ENCODE measurements at places on chromosomes 6 and 20.

DNA sequence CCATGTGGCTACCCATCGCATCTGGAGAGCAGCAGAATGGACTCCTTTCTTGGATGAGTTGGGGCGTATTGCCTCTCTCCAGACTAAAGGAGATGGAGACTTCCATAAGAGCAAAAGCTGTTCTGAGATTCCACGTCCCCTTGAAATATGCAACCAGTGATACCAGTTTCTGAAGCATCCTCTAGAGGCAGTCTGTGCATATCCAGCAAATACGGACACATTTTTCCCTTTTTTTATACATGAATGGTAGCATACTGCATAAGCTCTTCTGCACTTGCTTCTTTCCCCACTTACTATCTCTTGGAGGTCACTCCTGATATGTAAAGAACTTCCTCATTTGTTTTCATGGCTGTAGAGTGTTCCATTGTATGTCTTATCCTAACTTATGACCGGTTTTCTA, 34.6 kb downstream of the TAF8 start:
- no peaks in the 10 kb centered on the region for H3K4me1 ChIP-seq
- H3K27me3 ChIP-seq, result no peaks in the 10 kb centered on the region
- H3K4me3 ChIP-seq, result no peak overlapping the region
- no peak overlapping the region for H3K27ac ChIP-seq
- H3K36me3 ChIP-seq, result peaks cover 35% of the 10 kb centered on the region

- H3K4me1 ChIP-seq, result no peaks in the 10 kb centered on the region
- no peaks in the 10 kb centered on the region for H3K36me3 ChIP-seq
- H3K4me3 ChIP-seq, result no peak overlapping the region
- DNase-seq, result no peak
Measured at GRCh38 chr6:153167907-153168306, 36.8 kb upstream of the RGS17 start.

- DNase-seq, result no peak
- H3K4me1 ChIP-seq, result peaks cover 21% of the 10 kb centered on the region
- H3K36me3 ChIP-seq, result no peaks in the 10 kb centered on the region
- no peak overlapping the region for H3K4me3 ChIP-seq
- no peak overlapping the region for H3K27ac ChIP-seq
Measured at GRCh38 chr6:37074053-37074827, 68.8 kb downstream of the FGD2 start.

- H3K4me3 ChIP-seq, result no peak overlapping the region
- no peak overlapping the region for H3K27ac ChIP-seq
- H3K36me3 ChIP-seq, result no peaks in the 10 kb centered on the region
- H3K4me1 ChIP-seq, result no peaks in the 10 kb centered on the region
- no peaks in the 10 kb centered on the region for H3K27me3 ChIP-seq
Measured at GRCh38 chr6:150745896-150746295, 119.6 kb upstream of the MTHFD1L start.

DNA sequence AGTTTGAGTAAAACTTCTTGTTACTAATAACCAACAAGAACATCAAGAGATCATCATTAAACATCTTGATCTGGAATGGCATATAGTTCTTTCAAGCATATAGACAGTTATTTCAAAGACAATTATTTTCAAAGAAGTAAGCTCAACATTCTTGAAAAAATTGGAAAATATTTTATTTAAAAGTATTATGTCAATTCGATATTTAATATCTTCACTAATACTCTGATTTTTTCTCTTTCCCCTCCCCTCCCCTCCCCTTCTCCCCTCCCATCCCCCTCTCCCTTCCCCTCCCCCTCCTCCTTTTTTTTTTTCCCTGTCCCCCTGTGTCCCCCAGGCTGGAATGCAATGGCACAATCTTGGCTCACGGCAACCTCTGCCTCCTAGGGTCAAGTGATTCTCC, 82.8 kb downstream of the SASH1 start:
- no peak overlapping the region for H3K4me3 ChIP-seq
- no peaks in the 10 kb centered on the region for H3K36me3 ChIP-seq
- peaks cover 6% of the 10 kb centered on the region for H3K27me3 ChIP-seq
- DNase-seq, result no peak
- no peak overlapping the region for H3K27ac ChIP-seq

DNA sequence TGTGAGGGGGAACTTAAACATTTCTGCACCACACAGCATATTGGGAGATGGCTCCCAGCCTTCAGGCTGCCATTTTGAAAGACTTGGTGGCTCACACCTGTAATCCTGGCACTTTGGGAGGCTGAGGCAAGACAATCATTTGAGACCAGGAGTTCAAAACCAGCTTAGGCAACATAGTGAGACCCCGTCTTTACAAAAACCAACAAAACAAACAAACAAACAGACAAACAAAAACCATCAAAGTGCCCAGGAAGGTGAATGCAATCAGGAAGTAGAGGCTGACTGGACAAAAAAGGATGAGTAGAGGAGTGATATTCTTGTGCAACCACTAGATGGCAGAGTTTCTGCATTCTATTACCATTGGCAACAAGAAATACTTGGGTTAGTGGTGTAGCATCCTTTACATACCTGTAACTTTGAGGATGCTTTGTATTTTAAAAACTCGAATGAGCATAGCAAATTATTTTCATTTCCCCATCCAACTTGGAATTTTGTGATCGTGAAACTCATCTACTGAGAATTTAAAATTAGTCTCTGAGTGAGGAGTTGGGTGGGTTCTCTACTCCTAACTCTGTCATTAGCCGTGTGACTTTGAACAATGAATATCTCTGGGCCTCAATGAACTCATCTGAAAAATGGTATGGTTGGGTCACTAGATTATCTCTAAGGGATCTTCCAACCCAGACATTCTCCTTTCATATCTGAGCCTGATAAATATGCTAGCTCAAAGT, 84.4 kb downstream of the CRYBG1 start:
- peaks cover 25% of the 10 kb centered on the region for H3K4me1 ChIP-seq
- H3K4me3 ChIP-seq, result no peak overlapping the region
- H3K27me3 ChIP-seq, result peaks cover 9% of the 10 kb centered on the region
- no peak overlapping the region for H3K27ac ChIP-seq
- DNase-seq, result peak; percentile 77

DNA sequence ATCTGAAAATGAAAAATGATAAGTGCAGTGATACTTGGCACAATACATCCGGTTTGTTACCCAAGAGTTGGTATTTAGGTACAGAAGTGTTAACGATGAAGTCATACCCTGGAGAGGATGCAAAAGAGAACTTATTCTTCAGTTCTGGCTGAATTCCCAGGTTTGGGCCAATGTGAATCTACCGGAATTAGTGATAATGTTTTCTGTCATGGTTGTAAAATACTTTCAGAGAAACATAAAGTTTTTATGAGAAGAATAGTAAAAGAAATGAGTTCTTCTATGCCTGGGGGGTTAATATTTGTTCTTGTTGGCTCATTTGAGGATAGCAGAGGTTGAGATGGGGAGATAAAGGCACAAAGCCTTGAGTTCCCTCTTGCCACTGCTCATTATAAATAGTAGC, 509.9 kb upstream of the POU3F2 start:
- no peaks in the 10 kb centered on the region for H3K27me3 ChIP-seq
- no peaks in the 10 kb centered on the region for H3K36me3 ChIP-seq
- no peaks in the 10 kb centered on the region for H3K4me1 ChIP-seq
- no peak overlapping the region for H3K27ac ChIP-seq
- H3K4me3 ChIP-seq, result no peak overlapping the region

DNA sequence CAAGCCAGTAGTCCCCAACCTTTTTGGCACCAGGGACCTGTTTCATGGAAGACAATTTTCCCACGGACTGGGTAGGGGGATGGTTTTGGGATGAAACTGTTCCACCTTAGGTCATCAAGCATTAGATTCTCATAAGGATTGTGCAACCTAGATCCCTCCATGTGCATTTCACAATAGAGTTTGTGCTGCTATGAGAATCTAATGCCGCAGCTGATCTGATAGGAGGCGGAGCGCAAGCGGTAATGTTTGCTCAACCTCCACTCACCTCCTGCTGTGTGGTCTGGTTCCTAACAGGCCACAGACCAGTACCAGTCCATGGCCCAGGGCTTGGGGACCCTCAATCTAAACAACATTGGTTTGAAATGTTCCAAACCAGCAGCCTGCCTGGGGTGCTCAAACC, 137.0 kb upstream of the STXBP5 start:
- no peak for DNase-seq
- H3K36me3 ChIP-seq, result no peaks in the 10 kb centered on the region
- H3K27ac ChIP-seq, result no peak overlapping the region
- no peaks in the 10 kb centered on the region for H3K27me3 ChIP-seq

GRCh38 chr20:11738852-11739251, 178.8 kb upstream of the BTBD3 start:
- no peaks in the 10 kb centered on the region for H3K27me3 ChIP-seq
- H3K4me3 ChIP-seq, result no peak overlapping the region
- H3K4me1 ChIP-seq, result no peaks in the 10 kb centered on the region
- no peak for DNase-seq
- no peaks in the 10 kb centered on the region for H3K36me3 ChIP-seq
- H3K27ac ChIP-seq, result no peak overlapping the region

- DNase-seq, result no peak
- H3K36me3 ChIP-seq, result no peaks in the 10 kb centered on the region
- H3K4me1 ChIP-seq, result peaks cover 80% of the 10 kb centered on the region
- no peaks in the 10 kb centered on the region for H3K27me3 ChIP-seq
- H3K27ac ChIP-seq, result peak overlapping the region; percentile 13
Measured at GRCh38 chr6:148382861-148383260, 40.2 kb downstream of the SASH1 start.

DNA sequence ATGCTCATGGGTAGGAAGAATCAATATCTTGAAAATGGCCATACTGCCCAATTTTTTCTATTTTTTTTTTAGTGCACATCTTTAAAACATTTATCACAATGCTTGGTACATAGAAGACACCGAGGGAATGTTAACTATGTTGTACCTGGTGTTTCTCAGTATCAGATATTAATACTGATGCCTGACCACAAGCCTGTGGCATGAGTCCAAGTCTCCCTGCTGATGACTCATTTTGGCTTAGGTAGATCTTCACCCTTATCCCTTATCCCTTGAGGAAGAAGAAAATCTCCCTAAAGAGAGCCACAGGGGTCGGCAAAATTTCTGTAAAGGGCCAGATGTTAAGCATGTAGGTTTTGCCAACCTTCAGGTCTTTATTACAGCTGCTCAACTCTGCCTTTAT, 14.5 kb downstream of the CD109 start:
- DNase-seq, result no peak
- H3K27me3 ChIP-seq, result no peaks in the 10 kb centered on the region
- H3K36me3 ChIP-seq, result peaks cover 4% of the 10 kb centered on the region
- H3K27ac ChIP-seq, result no peak overlapping the region

- no peaks in the 10 kb centered on the region for H3K36me3 ChIP-seq
- H3K27me3 ChIP-seq, result no peaks in the 10 kb centered on the region
- peaks cover 19% of the 10 kb centered on the region for H3K4me1 ChIP-seq
- peak; percentile 24 for DNase-seq
Measured at GRCh38 chr6:44128020-44128917, 915 bp downstream of the TMEM63B start.

DNA sequence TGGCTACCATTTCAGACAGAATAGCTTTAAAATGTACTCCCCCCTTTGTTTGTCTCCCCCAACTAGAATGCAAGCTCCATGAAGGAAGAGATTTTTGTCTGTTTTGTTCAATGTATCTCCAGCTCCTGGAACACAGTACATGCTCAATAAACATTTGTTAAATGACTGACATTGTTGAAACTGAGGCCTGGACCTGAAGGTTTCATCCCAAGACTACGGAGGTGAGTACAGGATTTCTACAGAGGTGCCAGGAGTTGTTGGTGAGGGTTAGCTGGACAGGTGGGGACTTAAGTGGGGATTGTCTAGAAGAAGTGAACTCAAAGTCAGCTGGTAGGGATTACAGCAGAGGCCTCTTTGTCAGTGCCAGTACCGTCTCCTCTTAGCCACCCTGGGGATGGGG, 19.4 kb downstream of the VEGFA start:
- no peak overlapping the region for H3K4me3 ChIP-seq
- peaks cover 13% of the 10 kb centered on the region for H3K36me3 ChIP-seq
- peak overlapping the region; percentile 26 for H3K27ac ChIP-seq
- peaks cover 37% of the 10 kb centered on the region for H3K4me1 ChIP-seq

- H3K27me3 ChIP-seq, result no peaks in the 10 kb centered on the region
- no peak overlapping the region for H3K4me3 ChIP-seq
- H3K27ac ChIP-seq, result no peak overlapping the region
- no peaks in the 10 kb centered on the region for H3K36me3 ChIP-seq
- no peak for DNase-seq
Measured at GRCh38 chr6:157710604-157711003, 112.4 kb upstream of the SNX9 start.

GRCh38 chr6:50826803-50827202, 8.1 kb downstream of the TFAP2B start:
- no peak overlapping the region for H3K27ac ChIP-seq
- no peaks in the 10 kb centered on the region for H3K4me1 ChIP-seq
- H3K36me3 ChIP-seq, result no peaks in the 10 kb centered on the region
- peaks cover 92% of the 10 kb centered on the region for H3K27me3 ChIP-seq
- H3K4me3 ChIP-seq, result no peak overlapping the region

GRCh38 chr6:45648262-45648620, 270.5 kb upstream of the SUPT3H start:
- H3K4me1 ChIP-seq, result peaks cover 11% of the 10 kb centered on the region
- DNase-seq, result no peak
- H3K36me3 ChIP-seq, result no peaks in the 10 kb centered on the region
- peak overlapping the region; percentile 2 for H3K27ac ChIP-seq
- no peaks in the 10 kb centered on the region for H3K27me3 ChIP-seq
- no peak overlapping the region for H3K4me3 ChIP-seq

DNA sequence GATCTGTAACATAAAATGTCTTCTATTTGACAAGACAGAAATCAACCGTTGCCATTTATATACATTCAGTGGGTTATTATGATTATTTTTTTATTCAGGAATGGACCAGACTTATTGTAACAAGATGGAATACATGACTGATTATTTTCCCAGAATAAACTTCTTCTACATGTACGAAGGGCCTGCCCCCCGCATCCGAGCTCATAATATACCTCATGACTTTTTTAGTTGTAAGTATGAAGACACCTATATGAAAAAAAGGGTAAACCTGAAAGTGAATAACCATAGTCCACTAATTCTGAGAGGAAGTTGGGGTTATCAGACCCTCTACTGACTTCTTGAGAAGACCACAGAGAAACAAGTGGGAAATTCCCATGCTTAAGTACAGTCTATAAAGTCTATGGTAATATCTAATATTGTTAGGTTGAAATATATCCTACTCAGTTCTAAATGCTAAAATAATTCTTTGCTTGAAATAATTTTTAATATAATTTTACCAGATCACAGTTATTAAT, 15.9 kb downstream of the OR2A4 start:
- no peak overlapping the region for H3K4me3 ChIP-seq
- peaks cover 11% of the 10 kb centered on the region for H3K4me1 ChIP-seq
- no peak overlapping the region for H3K27ac ChIP-seq
- no peaks in the 10 kb centered on the region for H3K36me3 ChIP-seq
- no peaks in the 10 kb centered on the region for H3K27me3 ChIP-seq

GRCh38 chr6:79803917-79804316, 143.4 kb downstream of the ELOVL4 start:
- no peak for DNase-seq
- H3K4me3 ChIP-seq, result no peak overlapping the region
- no peaks in the 10 kb centered on the region for H3K36me3 ChIP-seq
- H3K27me3 ChIP-seq, result no peaks in the 10 kb centered on the region

- H3K4me1 ChIP-seq, result peaks cover 4% of the 10 kb centered on the region
- H3K27me3 ChIP-seq, result peaks cover 3% of the 10 kb centered on the region
- H3K4me3 ChIP-seq, result no peak overlapping the region
- H3K27ac ChIP-seq, result no peak overlapping the region
- no peak for DNase-seq
Measured at GRCh38 chr6:163733061-163733460, 318.5 kb downstream of the QKI start.

- no peaks in the 10 kb centered on the region for H3K4me1 ChIP-seq
- no peaks in the 10 kb centered on the region for H3K36me3 ChIP-seq
- DNase-seq, result no peak
- no peak overlapping the region for H3K4me3 ChIP-seq
Measured at GRCh38 chr20:17749978-17750721, 50.4 kb downstream of the BANF2 start.

Data from CD14-positive monocyte (primary cell).